ENCODE measurements at places on chromosomes 2 and 18.

GRCh38 chr2:186639939-186640338, 50.1 kb downstream of the ITGAV start:
- no peak for DNase-seq

DNA sequence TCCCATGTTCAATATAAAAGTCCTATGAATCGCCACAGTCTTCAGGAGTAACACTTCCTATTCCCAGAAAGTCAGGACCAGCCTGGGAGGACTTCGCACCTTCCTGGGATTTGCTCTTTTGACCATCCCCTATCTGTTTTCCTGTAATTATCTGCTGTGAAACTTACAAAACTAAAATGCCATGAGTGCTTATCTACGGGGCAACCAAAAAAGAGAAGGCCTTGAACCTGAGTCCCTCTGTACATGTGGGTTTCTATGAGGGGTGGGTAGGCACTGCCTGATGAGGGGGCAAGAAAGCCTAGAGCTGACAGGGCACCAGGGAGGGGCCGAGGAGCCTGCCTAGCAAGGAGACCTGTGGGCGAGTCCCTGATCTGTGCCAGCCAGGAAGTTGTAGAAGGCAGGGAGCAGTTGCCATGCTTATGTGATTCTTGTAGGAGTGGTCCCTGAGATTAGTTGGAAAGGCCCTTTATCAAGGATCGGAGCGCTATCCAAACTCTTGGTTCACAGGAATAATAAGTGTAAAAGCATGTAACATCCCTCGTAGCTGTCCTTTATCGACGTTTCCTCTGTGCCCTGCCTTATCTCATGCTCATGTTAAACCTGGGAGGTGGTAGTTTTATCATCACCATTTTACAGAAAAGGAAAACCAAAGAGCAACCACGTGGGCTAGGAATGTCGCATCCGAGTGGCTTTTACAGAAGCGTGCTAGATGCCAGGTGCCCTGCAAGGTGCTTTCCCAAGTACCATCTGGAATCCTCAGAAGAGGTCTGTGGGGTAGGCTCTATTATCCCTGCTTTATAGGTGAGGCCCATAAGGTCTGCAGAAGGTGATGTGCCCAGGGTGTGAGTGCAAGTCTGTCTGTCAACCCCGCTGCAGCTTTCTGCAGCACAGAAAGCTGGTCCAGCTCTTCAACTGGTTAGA, 111.8 kb downstream of the B3GNT2 start:
- DNase-seq: no peak

DNA sequence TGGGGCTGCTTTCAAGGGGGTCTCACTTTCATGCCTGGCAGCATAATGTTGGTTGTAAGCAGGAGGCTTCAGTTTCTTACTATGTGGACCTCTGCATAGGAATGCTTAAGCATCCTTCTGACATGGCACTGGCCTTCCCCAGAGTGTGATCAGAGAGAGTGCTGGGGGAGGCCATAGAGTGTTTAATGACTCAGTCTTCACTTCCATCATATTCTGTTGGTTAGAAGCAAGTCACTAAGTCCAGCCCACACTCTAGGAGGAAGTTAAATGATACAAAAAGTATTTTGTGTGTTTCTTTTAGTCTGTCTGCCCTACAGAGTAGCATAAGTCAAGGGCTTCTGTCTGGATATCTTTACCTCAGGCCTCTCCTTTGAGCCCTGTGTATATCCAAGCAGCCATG, 64.9 kb downstream of the GALNT1 start:
- DNase-seq: no peak

DNA sequence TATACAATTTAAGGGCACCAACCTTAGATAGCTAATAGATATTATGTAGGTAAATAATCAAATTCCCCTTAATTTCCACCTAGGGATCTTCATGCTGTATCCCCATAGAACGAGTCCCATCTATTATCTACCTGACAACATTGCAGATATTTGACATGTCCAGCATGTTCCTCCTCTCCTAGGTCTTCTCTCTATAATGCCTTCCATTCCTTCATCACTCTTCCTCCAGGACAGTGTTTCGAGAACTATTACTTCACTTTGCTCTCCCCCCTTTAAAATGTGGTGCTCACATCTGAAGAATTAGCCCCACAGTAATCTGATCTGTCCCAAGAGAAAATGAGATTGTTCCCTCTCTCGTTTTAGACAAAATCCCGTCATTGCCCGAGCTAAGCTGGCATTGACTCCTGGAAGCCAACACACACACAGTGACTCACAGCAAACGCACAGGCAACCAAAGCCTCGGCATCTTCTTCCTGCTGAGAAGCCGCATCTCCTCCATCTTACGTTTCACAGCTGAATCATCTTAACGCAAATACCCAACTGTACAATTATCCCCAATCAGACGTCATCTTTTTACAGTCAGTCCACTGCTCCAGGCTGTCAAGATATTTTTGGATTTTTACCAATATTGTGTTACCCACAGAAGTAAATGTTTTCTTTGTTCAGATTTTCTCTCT, 162.9 kb upstream of the AGAP1 start:
- DNase-seq: no peak

DNA sequence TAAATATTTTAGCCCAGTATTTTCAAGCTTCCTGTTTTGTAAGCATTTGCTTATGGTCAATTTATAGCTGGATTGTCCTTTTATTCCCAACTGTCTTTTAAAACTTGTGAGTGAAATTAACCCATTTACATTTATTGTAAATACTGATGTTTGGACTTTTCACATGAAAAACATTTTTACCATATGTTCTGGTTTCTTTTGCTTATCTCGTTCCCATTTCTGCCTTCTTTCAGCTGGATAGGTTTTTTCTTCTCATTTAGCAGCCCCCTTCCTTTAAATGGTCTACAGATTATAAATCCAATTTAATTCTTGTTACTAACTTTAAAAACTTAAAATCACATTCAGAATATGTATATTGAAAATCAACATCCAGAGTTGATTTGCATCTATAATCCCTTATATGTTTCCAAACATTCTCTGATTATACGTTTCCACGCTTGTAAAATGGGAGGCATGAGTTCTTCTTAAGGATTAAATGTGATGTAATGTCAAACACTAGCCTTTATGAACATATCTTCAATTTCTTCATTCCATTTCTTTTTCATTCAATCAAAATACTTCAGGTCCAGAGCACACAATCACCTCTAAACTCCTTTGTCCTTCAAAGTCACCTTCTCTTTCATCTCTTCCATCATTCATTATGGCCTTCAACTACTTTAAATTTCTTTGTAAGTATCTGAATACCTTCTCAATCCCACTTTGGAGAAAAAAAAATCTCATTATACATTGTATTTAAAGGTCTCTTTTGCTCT, 1.1 kb upstream of the KDM3A start:
- DNase-seq: no peak

GRCh38 chr2:67660015-67660602, 263.0 kb downstream of the ETAA1 start:
- DNase-seq: no peak

GRCh38 chr2:235983016-235983415, 185.2 kb downstream of the GBX2 start:
- no peak for DNase-seq

- DNase-seq: no peak
These were observed 176.7 kb downstream of the MTX2 start for GRCh38 chr2:176445956-176446355.

GRCh38 chr2:191177751-191178736, 27.2 kb upstream of the STAT4 start:
- DNase-seq: no peak

DNA sequence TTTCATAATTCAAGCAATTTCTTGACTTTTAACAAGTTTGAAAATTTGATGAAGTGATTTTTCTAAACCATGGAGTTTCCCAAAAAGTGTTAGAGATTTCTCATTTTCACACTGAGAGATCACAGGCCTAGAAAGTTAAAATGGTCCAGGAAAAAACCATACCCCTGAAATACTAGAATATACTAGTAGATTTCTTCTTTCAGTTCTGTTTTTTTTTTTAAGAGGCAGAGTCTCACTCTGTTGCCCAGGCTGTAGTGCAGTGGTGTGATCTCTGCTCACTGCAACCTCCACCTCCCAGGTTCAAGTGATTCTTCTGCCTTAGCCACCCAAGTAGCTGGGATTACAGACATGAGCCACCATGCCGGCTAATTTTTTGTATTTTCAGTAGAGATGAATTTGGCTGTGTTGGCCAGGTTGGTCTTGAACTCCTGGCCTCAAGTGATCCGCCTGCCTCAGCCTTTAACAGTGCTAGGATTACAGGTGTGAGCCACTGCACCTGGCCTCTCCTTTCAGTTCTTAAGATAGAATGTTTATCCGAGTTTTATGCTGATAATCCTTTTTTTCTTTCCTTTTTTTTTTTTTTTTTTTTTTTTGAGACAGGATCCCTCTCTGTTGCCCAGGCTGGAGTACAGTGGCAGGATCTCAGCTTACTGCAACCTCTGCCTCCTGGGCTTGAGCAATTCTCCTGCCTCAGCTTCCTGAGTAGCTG, 14.4 kb downstream of the MTHFD2 start:
- DNase-seq: no peak

DNA sequence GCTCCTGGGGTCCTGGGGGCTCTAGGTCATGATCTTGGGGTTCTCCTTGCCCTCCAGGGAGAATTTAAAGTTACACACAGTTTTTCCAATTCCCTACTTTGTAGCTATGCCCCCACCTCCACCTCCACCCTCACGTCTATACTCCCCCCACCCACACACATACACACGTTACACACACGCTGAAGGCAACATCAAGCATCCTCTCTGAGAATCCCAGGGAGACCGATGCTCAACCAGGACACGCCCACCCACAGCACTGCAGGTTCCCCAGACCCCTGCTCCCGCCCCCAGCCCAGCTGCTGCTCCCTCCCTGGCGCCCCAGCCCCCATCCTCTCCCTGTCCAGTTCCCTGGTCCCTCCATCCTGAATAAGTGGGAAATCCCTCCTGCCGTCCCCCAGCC, 6.4 kb upstream of the TNS1 start:
- DNase-seq: no peak

- no peak for DNase-seq
These were observed 325.9 kb upstream of the LINC00305 start for GRCh38 chr18:64474773-64475172.

- no peak for DNase-seq
These were observed 36.9 kb upstream of the TANC1 start for GRCh38 chr2:158931572-158931971.

GRCh38 chr2:232117413-232117812, 155.9 kb downstream of the DIS3L2 start:
- DNase-seq: no peak

DNA sequence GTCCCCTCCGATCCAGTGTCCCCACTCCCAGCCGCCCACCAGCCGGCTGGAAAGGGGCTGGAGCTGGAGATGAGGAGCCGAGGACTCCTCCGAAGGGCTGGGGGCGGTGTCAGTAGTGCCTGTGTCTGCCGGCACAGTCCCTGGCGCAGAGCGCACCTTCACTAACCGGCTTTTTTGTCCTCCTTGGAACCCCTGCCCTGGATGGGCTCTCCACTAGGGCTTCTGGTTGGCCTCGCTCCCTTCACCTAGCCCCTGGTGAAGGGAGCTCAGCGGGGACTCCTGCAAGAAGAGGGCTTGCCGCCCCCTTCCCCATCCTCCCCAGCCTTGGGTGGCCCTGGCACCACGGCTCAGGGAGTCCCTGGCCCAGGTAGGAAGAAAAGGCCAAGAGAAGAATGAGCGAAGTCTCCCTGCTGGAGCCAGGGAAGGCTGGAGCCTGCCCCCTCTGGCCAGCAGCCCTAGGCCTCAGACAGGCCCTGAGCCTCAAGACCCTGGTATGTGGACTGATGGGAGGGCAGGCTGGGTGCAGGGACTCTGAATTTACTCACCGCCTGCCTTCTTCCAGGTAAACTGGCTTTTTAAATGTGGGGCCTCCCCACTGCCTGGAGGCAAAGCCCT, 570 bp upstream of the ECEL1 start:
- DNase-seq: no peak

DNA sequence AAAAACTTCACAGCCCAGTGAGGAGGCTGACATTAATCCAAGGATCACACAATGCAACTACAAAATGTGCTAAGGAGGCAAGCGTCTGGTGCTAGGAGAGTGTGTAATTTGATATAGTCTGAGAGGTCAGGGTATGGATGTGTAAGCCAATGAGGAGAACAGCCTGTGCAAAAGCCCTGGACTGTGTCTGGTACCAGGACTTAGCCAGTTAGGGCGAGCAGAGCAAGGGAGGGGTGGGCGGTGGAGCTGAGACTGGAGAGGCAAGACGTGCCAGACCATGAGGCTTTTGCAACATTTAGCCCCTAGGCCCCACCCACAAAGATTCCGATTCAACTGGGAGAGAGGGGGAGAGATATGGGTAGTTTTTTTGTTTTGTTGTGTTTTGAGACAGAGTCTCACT, 33.5 kb upstream of the SPRED2 start:
- no peak for DNase-seq

DNA sequence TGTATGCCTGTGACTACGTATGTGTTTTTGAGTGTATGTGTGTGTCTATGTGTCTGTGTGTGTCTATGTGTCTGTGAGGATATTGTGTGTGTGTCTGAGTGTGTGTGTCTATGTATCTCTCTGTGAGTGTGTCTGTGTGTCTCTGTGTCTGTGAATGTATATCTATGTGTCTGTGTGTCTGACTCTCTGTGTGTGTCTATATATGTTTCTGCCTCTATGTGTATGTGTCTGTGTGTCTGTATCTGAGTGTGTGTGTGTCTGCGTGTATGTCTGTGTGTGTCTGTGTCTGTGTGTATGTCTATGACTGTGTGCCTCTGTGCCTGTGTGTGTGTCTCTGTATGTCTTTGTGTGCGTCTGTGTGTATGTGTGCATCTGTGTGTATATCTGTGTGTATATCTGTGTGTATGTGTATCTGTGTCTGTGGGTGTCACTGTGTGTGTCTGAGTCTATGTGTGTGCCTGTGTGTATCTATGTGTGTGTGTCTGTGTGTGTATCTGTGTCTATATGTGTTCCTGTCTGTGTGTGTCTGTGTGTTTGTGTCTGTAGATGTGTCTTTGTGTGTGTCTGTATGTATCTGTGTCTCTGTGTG, 172.7 kb downstream of the MYCN start:
- DNase-seq: no peak

GRCh38 chr18:53906681-53907080, 317.8 kb downstream of the MBD2 start:
- no peak for DNase-seq

- no peak for DNase-seq
These were observed 197.4 kb downstream of the CAMKMT start for GRCh38 chr2:44559108-44559507.

DNA sequence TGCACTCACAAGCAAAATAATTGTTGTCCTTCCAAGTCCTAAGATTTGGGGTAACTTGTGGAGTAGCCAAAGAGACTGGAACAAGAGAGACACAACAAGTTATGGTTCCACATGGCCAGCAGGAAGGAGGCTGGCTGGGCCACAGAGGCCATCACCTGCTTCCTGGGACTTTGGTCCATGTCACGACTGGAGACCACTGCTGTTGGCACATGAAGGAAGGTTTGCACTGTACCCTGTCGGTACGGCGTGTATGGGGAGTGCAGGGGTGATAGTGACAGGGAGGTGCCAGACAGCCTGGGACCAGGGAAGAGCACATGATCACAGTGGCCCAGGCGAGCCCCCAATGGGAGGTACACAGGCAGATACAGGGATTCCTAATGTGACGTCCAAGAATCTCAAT, 15.5 kb downstream of the SLC66A2 start:
- no peak for DNase-seq
